ENCODE measurements at places on chromosomes 6 and 20. TPM values are rescaled to one million over a fixed set of nuclear protein-coding genes. Genes with fewer than 3 reads are reported as not detected.

The ZBTB12 gene
- 5.2 TPM for total RNA-seq

The ELOVL2 gene
- 1.8 TPM for total RNA-seq

The PTGIS gene
- total RNA-seq, result 37.6 TPM

- no peak for DNase-seq
Measured at GRCh38 chr20:10330071-10330470, 104.0 kb downstream of the MKKS start.

GRCh38 chr20:24767623-24768100, 181.4 kb upstream of the CST7 start:
- no peak for DNase-seq

- DNase-seq, result no peak
Measured at GRCh38 chr6:158457616-158458278, 102.1 kb upstream of the TMEM181 start.

- no peak for DNase-seq
Measured at GRCh38 chr6:3422435-3423070, 34.3 kb downstream of the SLC22A23 start.

DNA sequence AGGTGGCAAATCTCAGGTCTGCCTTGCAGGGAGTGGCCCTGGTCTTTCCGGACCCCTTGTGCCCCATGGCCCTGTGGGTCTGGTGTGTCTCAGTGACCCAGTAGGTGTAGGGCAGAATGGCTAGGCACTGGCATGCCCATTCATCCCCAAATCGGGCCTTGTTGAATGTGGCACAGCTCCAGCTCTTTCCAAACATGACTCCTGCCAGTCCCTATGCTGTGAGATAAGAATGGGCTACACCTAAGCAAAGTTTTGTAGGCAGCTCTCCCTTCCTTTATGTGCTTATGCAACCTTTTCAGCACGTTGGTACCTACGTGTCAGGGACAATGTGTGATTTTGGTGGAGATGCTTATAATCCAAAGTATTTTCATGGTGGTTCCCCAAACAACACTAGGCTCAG, 33.9 kb downstream of the FOXO3 start:
- DNase-seq, result no peak

DNA sequence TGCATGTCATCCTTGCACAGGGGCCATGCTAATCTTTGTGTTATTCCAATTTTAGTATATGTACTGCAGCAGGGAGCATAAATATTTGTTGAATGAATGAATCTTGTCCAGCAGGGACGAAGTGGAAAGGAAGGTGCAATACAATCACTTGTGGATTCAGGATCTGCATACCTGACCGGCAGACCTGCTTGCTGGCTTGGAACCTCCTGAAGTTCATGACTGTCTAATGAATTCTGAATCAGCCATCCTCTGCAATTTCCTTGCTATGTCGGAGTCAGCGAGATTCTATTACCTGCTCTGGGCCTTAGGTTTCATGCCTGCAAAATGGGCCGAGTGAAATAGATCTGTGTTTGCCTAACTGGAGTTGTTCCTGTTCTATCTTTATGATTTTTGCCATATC, 17.4 kb upstream of the NCOA3 start:
- DNase-seq, result no peak

- no peak for DNase-seq
Measured at GRCh38 chr6:28634411-28634760, 108.7 kb downstream of the GPX5 start.

DNA sequence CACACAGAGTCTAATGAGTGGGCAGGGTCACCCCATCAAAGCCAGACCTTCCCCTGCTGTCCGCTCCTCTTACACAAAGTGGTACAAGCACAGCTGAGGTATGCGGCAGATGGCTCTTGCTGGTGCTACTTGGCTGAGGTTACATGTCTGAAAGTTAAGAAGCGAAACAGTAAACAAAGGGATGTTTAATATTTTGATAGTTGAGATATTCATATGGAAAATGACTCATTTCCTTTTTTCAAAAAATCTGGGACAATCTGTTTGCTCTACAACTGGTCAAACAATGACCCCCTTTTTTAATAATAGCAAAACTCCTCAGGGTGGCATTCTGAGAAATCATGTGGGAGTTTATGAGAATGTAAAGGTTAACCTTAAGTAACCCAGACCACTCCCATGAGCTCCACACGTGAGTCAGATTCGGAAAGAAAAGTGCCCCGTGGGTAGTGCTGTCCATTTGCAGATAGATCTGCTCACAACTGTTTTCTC, 245.3 kb downstream of the TBXT start:
- no peak for DNase-seq

GRCh38 chr6:40672087-40672486, 84.9 kb upstream of the LRFN2 start:
- DNase-seq, result no peak
